ENCODE measurements at places on chromosomes 4 and X.

DNA sequence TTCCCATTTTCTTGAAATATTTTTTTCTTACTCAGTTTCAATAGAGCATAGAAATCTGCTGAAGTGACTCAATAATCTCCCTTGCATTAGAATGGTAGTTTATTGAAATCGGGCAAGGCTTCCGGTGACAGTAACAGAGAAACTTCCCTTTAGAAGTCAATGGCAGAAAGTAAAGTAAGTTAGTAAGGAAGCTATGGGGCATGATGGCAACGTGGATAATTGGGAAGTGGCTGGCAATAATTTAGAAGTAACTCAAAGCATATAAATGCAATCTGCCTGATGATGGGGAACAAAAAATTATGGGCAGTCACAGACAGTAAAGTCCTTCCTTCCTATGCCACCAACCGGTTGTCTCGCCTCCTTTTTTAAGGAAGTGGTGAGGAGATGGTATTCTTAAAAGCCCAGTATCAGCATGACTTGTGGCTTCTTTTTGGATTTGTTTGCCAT is 7.6 kb downstream of the CYBB start:
- no peak for DNase-seq

DNA sequence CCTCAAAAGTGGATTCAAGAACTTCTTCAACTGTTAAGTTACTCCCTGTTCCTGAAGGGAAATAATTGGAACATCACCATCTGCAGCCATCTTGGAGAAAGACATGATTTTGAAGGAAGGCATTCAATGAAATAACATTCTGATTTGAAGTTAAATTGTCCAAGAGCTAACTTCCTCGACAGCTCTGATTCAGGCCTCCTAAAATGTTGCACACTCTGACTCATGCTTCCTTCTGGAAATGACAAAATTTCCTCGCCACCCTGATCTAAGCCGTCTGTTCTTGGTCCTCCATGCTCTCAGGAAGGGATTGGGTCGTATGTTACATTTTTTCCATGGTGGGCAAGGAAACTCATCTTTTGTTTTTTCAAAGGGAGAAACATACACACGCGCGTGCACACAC is 496.9 kb upstream of the DIPK2B start:
- DNase-seq: no peak

DNA sequence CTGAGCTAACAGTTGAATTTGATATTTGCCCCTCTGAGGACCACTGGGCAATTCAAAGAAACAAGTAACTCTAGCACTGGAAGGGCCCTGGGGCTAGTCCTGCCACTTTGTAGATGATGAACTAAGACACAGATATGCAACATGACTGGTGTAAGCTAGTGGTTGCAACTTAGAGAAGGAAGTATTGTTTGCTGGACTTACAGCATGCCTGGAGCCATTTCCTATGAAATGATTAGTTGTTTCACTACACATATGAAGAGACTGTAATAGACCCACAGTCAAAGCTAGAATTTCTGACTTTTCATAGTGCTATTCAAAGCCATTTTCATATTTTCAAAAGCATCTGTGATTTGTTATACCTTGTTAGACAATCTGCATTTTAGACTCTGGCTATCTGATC is 96.2 kb downstream of the TSPAN7 start:
- DNase-seq: no peak

- no peak for DNase-seq
These were observed 20.1 kb downstream of the ARHGEF9 start for GRCh38 chrX:63764946-63765345.

- DNase-seq: no peak
These were observed 31.5 kb downstream of the SEC24B start for GRCh38 chr4:109465069-109465468.
